ENCODE measurements at places on chromosomes 3 and 15.

- DNase-seq: no peak
Measured at GRCh38 chr3:150495149-150495548, 51.1 kb downstream of the SERP1 start.

- DNase-seq: no peak
Measured at GRCh38 chr3:192422321-192422996, 304.9 kb downstream of the FGF12 start.

DNA sequence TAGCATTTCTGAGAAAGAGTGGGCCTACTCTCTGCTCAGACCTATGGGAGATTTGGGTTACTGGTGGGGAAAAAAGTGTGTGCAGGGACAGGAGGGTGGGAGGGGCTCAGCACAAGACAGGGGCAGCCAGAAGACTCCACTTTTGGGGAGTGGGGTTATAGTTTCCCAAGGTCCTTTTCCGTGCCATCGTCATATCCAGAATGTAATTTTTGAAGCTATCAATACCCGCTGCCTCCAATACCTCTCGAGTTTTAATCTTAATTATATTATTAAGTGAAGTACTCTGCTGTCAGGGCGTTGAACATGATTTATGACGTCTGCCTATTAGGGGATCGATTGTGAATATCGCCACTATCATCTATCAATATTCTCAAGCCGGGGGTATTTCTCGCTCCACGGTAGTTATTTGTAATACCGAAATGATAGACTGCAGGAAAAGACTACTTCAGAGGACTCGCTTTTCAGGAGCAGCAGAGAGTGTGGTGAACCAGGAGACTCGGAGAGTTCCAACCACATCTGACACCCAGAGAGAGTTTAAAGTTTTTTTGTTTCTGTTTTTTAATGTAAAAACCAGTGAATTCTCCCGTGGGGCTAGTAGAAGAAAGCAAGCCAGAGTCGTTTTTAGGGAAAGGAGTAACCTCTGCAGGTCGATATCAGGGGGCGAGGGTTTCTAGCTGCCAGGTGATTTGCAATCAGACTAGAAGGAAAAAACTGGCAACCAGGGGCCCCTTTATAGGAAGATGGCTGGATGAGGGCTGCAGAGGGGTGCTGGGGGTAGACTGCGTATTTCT is 20.6 kb downstream of the NR2F2 start:
- no peak for DNase-seq

GRCh38 chr15:84844964-84845363 is 27.8 kb downstream of the ALPK3 start:
- no peak for DNase-seq

DNA sequence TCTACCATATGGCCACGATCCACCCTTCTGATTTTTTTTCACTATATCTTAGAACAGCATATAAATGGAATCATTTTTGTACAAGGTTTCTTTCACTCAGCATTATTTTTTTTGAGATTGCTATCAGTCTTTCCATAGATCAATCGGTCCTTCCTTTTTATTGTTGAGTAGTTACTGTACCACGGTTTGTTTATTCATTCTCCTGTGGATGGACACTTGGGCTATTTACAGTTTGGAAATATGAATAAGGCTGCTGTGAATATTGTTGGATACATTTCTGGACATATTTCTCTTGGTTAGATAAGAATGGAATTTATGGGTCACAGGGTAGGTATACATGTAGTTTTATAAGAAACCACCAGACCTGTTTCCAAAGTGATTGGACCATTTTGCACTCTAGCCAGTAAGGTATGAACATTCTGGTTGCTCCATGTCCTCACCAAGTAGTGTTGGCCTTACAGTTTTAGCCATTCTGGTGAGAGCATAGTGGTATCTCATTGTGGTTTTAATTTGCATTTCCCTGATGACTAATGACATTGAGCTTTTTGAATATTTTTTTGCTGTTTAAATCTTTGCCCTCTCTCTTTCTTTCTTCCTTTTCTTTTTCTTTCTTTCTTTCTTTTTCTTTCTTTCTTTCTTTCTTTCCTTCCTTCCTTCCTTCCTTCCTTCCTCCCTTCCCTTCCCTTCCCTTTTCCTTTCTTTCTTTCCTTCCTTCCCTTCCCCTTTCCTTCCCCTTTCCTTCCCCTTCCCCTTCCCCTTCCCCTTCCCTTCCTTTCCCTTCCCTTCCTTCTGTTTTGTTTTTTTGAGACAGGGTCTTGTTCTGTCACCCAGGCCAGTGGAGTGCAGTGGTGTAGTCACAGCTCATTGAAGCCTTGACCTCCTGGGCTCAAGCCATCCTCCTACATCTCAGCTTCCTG is 49.2 kb downstream of the LRRK1 start:
- no peak for DNase-seq

- DNase-seq: no peak
Measured at GRCh38 chr3:193660698-193661411, 67.8 kb downstream of the OPA1 start.

- no peak for DNase-seq
Measured at GRCh38 chr3:150317469-150317868, 90.6 kb upstream of the TSC22D2 start.

- DNase-seq: no peak
Measured at GRCh38 chr3:168473334-168473890, 377.7 kb upstream of the GOLIM4 start.

DNA sequence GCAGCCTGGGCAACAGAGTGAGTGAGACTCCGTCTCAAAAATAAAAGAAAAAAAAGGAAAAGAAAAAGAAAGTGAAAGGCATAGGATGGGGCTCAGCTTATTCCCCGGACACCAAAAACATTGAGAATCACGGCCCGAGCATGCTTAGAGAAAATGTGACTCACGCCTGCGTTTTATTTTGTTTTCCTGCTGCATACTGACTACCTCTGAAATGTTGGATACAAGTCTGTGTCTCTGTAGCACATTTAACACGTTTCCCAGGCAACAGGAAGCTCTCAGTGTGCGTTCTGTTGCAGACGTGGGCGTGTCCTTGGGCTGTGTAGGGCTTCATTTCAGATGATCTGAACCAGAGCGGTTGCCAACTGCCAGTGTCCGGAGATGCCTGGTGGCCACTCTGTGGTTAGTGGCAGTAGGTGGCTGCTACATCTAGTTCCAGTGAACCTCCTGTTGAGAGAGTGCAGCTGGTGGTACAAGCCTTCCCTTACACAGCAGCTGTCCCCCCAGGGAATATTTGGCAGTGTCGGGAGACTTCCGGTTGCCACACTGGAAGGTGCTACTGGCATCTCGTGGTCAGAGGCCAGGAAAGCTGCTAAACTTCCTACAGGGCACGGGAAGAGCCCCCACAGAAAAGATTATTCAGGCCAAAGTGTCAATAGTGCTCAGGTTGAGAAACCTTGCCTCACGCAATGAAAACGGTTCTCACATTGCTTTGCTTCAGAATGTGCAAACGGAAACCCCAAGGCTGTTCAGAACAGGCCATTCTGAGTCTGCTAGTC is 3.0 kb downstream of the SLC51A start:
- DNase-seq: peak; percentile 95

DNA sequence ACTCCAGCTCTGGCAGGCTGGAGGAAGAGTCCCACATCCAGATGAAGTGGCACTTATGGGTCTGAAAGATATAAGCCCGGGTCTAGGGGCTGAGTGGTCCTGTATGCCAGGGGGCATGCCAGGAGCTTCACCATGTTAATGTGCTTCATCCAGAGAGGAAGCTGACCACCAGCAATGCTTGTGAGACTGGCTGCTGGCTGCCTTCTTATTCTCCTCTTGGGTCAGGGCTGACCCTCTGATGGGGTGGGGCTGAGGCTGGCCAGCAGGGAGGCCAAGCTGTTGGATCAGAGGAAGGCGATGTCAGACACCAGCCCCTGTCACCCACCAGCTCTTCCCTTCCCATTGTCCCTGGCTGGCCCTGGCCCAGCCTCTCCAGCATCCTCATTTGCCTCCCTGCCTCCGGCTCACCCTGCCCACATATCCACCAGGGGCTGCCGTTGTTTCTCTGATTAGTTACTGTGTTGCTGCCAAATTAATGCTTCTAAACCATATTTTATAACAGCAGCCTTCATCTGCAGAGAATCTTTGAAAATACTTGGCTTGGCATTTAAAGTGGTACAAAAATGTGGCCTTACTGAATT is 20.4 kb upstream of the PSTPIP1 start:
- DNase-seq: no peak

GRCh38 chr3:123283074-123283473 is 81.3 kb downstream of the SEC22A start:
- no peak for DNase-seq

GRCh38 chr3:31890742-31891469 is 90.2 kb downstream of the OSBPL10 start:
- DNase-seq: no peak

DNA sequence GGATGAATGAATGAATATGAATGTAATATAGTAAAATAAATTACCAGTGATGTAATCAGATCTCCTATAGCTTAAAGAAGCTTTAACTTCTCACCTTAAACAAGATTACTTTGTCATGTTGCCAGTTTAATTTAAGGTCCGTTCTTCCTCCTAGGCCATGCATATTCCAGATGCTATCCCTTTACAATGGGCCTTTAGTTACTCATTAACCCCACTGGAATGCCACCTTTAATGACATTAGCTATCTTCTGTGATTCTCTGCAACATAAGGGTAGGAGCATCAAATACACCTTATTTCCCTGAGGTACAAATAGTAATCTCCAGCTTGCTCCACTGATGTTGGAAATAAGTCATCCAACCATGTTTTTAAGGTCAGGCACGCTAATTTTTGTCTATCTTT is 63.0 kb upstream of the TIMP4 start:
- DNase-seq: no peak

DNA sequence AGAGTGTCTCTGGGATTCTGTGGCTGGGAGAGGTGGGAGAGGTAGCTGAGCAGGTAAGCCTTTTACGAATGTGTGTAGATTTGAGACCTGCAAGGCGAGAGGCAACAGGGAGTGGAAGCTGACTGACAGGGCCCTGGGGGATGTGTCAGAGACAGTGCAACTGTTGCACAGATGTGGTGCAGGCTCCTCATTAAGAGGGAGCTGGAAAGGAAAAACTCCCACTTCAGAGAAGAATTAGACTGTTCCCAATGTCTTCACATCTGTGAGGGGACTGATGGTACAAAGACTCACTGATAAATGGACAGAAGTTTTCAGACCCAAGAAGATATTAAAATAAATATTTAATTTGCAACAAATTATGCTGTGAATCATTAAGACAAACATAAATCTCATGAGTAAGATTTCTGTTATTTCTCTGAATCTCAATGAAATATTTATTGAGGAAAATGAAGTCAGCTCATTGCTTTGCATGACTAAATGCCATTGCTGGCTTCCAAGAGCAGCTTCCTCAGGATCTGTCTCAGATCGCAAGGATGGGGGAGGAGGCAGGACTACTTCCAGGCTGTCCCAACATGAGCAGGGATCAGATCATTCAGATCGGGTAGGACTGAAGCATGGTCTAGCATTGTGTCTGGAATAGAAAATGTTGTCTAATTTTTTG is 127.3 kb upstream of the ROPN1 start:
- no peak for DNase-seq

GRCh38 chr15:55954862-55955605 is 38.4 kb downstream of the NEDD4 start:
- DNase-seq: no peak

Data from COR-L47 (cell line).